RPMI7951 (cell line): ENCODE measurements at places on chromosomes 5 and 9. TPM values are rescaled to one million over a fixed set of nuclear protein-coding genes. Genes with fewer than 3 reads are reported as not detected.
A peak's percentile ranks its signal among the peaks of the same experiment; 100 is the strongest.

DNA sequence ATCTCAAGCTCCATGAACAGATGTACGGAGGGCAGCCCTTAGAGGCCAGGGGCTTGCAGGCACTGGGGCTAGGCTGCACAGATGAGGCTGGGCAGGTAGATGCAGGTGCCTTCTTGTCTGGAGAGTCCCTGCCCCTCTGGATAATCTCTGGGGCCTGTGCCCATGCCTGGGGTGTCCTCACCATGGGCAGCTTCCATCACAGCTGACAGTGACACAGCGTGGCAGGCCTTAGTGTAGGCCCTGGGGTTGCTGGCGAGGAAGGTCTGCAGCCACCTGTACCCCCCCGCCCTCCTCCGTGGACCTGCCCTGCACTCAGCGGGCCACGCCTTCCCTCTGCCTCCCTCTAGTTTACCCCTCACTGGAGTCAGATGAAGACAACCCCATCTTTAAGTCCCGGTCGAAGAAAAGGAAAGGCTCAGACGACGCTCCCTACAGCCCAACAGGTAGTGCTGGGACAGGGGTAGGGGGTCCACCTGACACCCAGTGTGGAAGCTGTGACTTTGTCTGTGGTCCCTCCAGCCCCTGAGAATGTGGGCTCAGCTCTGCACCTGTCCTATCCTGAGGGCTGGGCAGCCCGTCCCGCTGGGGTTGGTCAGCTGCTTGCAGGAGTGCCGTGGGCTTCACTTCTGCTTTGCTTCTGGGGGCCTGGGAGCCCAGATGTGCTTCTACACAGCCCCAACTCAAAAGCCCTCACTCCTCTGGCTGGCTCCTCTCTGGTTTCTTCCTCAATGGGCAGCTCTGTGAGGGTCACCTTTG lies 98.4 kb downstream of the PHF2 start:
- no peak for DNase-seq

GRCh38 chr5:151569132-151570046 lies 21.7 kb downstream of the FAT2 start:
- no peak for DNase-seq

GRCh38 chr9:17339156-17339555 lies 204.3 kb downstream of the CNTLN start:
- DNase-seq: no peak

- DNase-seq: peak; percentile 82
Observed at GRCh38 chr9:112174222-112174964, 704 bp downstream of the SUSD1 start.

- no peak for DNase-seq
Observed at GRCh38 chr5:87002485-87002884, 265.2 kb upstream of the RASA1 start.

DNA sequence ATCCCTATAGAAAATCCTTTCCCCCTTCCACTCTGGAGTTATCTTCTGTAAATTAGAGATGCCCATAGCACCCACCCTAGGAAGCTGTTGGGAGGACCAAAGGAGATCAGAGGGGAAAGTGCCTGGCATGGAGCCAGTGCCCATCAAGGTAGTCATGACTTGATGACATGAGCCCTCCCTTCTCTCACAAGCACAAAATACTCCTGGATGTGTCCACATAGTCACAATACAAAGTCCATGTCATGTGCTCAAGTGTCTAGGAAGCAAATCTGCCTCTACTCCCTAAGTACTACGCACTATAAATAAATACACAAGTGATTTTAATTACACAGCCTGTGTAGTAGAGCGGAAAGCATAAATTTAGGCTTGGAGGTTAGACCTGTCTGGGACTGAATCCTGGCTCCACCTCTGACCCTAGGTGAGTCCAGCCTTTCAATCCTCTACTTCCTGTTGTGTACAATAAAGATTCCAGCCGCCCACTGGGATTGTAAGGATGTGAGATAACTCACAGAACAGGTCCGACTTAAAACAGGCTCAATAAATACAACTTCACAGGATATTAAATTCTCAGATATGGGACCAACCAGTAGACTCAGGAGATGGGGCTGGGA lies 30.6 kb downstream of the TTC39B start:
- no peak for DNase-seq

DNA sequence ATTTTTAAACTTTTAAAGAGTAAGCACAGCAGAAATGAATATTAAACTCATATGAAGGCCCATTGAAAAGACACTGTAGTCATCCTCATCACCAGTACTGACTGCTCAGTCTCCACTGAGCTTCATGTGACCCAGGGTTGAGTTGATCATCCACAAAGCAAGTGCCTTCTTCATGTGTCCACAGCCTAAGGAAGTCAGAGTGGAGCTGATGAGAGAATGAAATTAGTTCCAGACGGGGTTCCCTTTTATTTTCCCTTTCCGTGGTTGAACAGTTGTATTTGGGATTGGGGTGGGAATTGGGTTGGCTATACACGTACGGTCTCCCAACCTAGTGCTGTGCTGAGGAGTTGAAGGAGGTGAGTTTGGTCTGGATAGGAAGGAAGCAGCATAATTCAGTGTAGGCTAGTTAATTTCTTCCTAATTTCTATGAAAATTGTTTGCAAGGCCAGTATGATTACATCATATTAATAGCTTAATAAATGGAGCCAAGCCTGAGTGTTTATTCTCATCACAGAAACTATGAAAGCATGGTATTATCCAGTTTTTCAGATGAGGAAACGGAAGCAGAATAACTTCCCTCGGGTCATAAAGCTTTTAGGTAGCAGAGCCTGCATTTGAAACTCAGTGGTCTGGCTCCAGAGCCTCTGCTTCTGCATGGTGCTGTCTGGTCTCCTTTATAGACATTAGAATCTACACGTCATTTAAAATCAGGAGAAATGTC lies 103.9 kb upstream of the DMRT1 start:
- DNase-seq: no peak

- no peak for DNase-seq
Observed at GRCh38 chr9:130766927-130767307, 68.1 kb upstream of the ABL1 start.

GRCh38 chr5:73690015-73690414 lies 64.0 kb downstream of the ARHGEF28 start:
- no peak for DNase-seq

- no peak for DNase-seq
Observed at GRCh38 chr5:16104961-16105360, 74.6 kb downstream of the MARCHF11 start.

DNA sequence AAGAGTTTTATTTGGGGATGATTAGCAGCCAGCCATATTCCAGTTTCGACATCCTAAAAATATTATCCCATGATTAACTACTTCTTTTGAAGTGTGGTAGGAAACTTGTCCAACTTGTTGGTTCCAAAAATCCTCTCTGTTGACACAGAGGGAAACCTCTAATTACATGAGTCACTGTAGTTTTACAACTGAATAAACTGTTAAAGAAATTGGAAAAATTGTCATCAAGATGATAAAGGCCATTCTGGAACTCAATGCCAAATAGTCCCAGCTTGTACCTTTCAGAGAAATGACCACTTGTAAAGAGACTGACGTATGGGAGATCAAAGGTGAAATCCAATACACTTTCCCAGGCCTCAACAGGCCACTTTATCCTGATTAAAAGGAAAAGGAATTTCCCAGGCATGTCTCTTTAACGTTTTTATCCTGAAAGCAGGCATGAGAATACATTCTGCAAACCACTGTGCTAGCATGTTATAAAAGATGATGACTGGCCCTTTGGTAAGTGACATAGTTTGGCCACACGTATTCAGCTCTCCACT lies 261.6 kb downstream of the GLIS3 start:
- DNase-seq: peak; percentile 10

- no peak for DNase-seq
Observed at GRCh38 chr5:39446231-39446630, 21.5 kb upstream of the DAB2 start.

DNA sequence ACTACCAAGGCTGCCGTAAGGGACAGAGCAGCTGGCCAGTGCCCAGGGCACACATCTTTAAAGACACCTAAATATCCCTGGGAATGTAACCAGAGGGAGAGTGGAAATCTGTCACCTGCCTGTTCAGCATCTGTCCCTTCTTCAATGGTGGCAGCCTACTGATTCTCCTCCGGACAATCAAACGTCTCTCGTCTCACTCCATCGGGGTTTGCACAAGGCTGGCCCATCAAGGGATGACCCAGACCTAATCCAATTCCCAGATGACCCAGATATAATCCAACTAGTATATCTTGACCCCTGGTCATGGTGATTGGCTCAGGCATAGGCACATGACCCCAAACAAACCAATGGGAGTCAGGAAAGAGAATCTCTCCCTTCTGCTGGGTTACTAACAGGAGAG lies 93.5 kb downstream of the HRH2 start:
- DNase-seq: no peak

DNA sequence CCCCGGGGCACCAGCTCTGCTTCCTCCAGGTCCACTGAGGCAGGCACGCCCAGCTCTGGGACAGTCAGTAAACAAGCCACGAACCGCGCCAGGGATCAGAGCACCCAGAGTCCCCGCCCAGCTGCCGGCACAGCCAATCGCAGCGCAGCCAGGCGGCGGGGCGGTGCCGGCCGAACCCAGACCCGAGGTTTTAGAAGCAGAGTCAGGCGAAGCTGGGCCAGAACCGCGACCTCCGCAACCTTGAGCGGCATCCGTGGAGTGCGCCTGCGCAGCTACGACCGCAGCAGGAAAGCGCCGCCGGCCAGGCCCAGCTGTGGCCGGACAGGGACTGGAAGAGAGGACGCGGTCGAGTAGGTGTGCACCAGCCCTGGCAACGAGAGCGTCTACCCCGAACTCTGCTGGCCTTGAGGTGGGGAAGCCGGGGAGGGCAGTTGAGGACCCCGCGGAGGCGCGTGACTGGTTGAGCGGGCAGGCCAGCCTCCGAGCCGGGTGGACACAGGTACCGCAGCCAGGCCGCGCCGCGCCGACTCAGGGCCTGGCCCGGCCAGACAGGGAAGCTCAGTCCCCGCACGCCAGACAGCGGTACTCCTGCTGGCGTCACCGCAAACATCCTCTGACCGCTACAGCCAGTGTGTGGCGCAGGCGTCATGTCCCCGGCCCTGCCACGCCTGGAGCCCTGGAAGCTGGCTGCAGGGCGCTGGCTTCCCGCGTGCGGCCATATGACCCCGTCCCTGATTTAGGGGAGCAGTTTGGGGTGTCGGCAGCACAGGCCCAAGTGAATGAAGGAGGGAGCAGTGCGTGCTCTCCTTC lies at the start of gene CTSL:
CTSL (plus strand) TSS at position 220 of the 810 bp plus-strand sequence. CDS start 1,485 bp downstream, outside the sequence.
- peak; percentile 86 for DNase-seq

GRCh38 chr9:111094958-111095357 lies 56.7 kb upstream of the LPAR1 start:
- no peak for DNase-seq

DNA sequence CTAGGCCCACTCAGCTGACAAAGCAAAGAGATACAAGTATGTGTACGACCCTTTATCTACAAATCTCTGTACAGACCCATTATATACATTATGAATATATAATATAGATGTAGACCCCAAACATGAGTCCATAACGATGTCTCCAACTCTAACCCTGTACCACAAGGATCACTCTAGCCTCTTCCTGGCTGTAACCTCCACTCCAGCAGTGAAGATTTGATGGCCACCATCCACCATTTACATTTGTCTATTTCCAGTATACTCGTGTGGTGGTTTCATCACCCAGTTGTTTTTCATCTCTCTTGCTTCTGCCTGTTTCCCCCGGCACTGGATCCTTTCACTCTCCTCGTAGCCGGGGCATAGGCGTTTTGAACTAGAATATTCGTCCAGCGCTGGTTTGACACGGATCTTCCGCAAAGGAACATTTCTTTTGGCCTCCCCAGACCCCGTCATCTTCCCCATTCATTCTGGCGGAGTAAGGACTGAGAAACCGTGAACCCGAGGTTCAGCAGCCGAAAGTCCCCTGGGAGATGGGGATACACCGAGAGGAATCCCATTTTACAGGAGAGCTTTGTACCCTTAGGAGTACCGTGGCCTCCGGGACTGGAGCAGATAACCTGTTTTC lies 828 bp upstream of the TRIO start:
- peak; percentile 28 for DNase-seq

DNA sequence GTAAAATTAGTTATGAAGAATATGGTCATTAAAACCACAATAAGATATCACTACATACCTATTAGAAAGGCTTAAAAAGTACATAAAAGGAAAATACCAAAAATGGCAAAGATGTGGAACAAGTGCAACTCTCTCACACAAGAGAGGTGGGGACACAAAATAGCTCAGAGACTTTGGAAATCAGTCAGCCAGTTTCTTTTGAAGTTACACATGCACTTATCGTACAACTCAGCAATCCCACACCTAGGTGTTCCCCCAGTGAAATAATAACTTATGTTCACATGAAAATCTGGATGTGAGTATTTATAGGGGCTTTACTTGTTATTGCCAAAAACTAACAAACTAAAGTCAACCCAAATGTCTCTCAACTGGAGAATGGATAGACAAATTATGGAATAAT lies 9.8 kb upstream of the RICTOR start:
- DNase-seq: no peak

DNA sequence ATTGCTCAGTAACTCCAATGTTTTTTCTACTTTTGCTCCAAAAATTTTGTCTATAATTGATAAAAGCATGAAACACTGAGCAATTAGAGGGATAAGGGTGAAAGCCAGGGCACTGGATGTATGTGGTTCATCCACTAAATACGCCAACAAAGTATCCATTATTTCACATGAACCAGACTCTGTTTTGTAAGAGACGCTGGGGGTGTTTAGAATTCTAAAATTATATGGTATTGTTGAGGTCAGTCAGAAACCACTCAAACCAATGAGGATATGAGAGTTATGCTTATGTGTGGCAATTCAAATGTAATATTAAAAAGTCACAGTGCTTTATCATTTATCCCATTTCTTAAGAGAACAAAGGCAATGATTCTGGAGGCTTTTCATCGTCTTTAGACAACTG lies 220.2 kb downstream of the EFNA5 start:
- DNase-seq: no peak

DNA sequence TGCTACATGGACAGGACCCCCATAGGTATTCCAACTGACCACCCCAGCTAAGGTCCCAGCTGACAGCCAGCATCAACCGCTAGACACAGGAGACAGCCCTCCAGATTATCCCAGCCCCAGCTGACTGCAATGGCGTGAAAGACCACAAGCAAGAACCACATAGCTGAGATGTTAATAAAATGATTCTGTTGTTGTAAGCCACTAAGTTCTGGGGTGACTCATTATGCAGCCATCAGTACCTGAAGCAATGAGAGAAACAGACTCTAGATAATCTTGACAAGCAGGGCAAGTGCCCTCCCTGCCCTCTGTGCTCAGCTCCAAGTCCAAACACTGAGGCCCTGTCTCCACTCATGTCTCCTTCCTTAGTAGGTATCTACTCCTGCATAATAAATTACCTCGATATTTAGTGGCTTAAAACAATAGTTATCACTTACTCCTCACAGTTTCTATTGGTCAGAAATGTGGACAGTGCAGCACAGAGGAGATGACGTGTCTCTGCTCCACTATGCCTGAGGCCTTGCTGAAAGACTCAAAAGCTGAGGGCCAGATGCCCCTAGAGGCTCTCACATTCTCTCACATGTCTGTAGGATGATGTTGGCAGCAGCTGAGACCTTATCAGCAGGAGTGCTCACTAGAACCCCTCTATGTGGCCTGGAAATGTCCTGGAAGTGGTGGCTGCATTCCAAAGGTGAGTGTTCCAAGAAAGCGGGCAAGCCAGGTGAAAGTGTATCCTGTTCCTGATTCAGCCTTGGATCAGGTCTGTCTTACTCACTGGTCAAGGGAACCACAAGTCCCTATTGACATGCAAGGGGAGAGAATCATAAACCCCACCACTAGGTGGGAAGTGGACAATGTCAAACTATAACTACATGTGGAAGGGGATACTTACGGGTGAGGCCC lies 2.5 kb downstream of the MGAT1 start:
- peak; percentile 77 for DNase-seq

Gene GRM6
- total RNA-seq: not detected in 2 replicates

Gene RIGI
- total RNA-seq: 12.0 and 13.5 TPM in 2 replicates

Gene DMRT3
- total RNA-seq: not detected in 2 replicates

Gene ENTREP1
- total RNA-seq: 0.10 TPM in 1 of 2 replicates, not detected in the other

Gene FYB1
- 0.60 and 0.68 TPM in 2 replicates for total RNA-seq

Gene SAXO1
- under 0.01 TPM in 1 of 2 replicates, not detected in the other for total RNA-seq
